ENCODE measurements at places on chromosomes 2 and 18.

- DNase-seq: no peak
Measured at GRCh38 chr18:73981796-73982195, 165.8 kb downstream of the FBXO15 start.

DNA sequence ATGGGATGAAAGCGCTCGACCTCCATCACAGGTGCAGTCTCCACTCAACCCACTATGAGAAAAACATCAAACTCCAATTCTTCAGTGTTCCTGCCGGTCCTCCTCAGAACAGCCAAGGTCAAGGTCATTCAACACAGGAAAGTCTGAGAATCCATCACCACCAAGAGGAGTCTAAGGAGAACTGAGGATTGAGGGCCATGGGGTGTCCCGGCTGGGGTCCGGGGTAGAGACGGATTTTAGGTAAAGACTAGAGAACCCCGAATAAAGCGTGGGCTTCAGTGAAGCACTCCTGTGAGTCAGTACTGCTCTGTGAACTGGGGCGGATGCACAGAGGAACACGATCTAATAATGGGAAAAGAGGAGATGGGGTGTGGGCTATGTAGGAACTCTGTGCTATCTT lies 41.8 kb downstream of the PTGR3 start:
- DNase-seq: no peak

GRCh38 chr2:100161945-100162620 lies 19.7 kb upstream of the AFF3 start:
- DNase-seq: no peak

DNA sequence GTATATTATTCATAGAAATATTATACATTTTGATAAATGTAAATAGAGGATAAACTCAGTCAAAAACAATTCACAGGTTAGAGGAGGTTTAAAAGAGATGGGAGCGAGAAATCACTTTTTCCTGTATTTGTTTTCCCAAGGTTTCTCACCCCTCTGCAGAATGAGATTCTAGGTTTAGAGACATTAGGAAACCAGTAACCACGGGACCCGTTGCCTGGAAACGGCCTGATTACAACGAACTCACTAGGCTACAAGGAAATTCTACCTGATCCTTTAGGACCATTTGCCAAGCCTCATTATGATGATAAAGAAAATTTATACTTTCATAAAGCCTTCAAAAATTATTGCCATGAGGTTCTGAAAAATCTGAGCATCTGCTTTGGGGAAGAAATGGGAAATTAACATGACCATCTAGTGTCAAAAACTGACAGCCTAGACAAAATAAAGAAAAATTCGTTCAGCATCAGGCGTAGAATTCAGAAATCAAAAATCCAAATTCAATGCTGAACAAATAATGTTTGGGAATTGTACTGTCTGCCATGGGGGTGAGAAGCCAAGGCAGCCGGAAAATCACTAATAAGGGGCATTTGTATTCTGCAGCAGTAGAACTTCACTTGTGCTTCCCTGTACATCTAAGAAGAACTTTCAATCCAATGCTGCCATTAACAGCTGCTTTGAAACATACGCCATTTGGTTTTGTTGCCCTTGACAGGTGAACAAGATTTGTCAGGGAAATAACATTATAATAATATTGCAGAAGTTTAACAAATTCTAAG lies 262.3 kb downstream of the NRXN1 start:
- DNase-seq: no peak

DNA sequence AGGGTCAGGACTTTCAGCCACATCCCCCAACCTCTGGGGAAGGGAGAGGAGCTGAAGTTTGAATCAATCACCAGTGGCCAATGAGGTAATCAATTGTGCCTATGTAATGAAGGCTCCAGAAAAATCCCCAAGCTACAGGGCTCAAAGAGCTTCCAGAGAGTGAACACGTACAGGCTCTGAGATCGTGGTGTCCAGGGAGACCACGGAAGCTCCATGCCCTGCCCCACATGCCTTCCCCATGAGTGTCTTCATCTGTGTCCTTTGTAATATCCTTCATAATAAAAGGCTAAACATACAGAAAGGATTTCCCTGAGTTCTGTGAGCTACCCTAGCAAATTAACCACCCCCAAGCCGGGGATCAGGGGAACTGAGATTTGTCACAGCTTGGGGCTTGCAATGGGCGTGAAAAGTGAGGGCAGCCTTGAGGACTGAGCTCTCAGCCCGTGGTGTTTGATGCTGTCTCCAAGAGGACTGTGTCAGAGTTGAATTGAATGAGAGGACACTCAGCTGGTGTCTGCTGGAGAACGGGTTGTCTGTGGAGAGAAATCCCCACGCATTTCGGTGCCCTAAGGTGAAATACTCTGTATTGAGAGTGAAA lies 25.5 kb upstream of the TUBB6 start:
- no peak for DNase-seq

DNA sequence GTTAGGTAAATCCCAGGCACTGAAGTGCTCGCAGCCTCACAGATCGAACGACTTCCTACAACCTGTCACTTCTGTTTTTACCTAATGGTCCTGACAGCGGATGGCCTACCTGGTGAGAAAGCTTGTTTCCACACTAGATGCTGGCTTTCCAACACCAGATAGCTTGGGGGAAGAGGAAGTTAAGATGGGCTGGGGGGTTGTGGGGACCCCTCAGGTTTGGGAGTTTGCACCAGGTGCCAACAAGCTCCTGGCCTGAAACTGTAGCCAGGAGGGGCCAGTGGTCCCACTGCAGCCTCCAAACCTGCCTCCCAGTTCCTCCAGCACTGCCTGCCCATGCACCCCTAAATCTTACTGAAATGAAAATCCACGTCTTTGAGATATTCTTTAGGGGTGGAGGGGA lies 3.9 kb downstream of the TMEM185B start:
- DNase-seq: no peak

- no peak for DNase-seq
Measured at GRCh38 chr2:16671760-16672159, 6.1 kb upstream of the CYRIA start.

DNA sequence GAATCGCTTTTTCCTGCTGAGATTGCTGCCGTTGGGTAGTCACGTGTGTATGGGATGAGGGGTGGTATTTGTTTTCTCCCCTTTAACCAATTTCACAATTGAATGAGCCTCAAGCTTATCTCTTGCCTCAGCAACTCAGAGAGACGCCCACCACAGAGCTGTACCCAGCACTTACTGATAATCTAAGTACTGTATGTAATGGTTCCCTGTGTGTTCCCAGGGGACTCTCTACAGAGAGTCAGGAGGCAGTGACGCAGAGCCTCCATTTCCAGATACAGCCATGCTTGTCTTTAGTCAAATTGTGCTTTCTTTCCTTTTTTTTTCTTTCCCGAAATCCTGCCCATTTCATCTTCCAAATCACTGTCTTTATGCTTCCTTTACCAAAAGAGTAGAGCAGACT lies 1102.1 kb upstream of the KLHL29 start:
- no peak for DNase-seq

DNA sequence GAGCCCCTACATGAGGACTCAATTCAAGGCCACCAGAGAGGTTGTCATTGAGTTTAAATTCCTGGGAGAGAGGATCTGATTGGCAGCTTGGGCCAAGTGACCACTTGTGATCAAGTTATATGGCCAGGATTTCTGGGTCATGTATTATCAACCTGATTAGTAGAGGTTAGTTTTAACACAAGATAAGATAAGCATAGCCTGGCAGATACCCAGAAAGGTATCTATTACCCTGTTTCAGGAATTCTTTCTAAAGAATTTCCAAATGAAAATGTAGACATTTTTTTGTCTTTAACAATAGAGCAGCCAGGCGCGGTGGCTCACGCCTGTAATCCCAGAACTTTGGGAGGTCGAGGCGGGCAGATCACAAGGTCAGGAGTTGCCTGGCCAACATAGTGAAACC lies 50.5 kb downstream of the BABAM2 start:
- DNase-seq: no peak

DNA sequence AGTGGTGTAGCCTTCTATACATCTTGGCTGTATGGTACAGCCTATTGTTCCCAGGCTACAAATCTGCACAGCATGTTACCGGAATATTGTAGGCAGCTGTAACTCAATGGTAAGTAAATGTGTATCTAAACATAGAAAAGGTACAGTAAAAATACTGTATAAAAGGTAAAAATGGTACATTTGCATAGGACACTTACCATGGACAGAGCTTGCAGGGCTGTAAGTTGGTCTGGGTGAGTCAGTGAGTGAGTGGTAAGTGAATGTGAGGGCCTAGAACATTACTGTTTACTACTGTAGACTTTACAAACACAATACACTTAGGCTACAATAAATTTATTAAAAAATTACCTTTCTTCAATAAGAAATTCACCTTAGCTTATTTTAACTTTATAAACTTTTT lies 3.7 kb upstream of the MRPS9 start:
- no peak for DNase-seq

DNA sequence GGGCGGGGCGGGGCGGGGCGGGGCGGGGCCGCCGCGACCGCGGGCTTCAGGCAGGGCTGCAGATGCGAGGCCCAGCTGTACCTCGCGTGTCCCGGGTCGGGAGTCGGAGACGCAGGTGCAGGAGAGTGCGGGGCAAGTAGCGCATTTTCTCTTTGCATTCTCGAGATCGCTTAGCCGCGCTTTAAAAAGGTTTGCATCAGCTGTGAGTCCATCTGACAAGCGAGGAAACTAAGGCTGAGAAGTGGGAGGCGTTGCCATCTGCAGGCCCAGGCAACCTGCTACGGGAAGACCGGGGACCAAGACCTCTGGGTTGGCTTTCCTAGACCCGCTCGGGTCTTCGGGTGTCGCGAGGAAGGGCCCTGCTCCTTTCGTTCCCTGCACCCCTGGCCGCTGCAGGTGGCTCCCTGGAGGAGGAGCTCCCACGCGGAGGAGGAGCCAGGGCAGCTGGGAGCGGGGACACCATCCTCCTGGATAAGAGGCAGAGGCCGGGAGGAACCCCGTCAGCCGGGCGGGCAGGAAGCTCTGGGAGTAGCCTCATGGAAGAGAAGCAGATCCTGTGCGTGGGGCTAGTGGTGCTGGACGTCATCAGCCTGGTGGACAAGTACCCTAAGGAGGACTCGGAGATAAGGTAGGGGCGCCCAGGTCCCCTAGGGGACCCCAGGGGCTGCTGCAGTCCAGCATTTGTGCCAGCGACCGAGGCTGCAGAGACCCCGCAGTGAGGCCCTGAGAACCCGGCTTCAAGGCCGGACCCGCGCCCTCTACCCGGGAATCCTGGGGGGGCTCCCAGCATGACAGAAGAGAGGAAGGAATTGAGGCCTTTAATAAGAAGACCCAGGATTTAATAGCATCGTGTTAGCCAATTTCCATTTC lies at the start of gene KHK:
Gene KHK (plus strand): TSS at position 49 of the 870 bp plus-strand sequence. CDS start 488 bp downstream, at position 537.
- peak; percentile 79 for DNase-seq

DNA sequence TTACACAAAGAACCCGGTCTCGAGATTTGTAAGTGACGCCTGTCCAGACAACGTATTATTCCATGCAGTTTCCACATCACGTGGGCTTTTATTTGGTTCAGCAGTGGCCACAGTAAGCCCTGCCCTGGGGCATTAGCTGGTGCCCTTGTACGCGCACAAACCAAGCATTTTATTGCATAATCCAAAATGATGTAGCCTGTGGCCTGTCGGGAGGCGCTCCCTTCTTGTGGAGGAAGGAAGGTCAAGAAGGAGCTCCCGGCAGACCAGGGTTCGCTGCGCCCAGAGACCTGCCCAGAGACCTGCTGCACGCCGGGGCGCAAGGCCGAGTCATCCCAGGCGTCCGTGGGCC lies 179.6 kb upstream of the ALKAL2 start:
- no peak for DNase-seq

DNA sequence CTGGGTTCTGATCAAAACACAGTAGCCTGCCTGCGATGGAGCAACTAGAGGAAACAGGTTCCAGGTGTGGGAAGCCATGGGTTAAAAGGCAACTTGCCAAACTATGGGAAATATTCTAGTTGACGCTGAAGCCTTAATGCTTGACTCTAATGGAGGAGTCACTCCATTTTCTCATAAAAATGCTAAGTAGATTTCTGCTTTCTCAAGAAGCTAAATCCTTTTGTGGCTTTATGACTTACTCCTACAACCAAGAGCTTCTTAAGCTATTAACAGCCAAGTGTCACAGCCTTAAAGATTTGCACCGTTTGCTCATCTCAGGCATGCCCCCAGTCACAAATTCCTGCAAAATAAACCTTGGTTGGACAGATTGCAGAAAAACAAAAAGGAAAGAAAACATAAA lies 25.2 kb downstream of the ANKRD44 start:
- no peak for DNase-seq

DNA sequence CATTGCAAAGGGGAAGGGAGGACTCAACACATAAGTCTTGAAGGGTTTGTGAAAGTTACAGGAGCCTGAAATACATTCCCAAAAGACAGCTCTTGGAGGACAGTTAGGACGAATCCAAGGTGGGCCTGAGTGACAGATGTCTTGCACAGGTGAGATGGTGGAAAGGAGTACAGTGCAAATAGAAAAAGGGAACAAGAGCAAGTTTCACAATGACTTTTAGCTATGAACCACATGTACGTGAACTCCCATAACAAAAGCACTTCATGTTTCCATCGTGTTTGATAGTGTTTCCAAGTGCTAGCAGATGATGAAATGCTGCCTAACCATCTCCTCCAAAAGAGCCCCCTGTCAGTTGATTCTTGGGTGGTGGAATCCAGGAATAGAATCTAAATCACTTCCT lies 1.8 kb downstream of the IL18RAP start:
- no peak for DNase-seq

DNA sequence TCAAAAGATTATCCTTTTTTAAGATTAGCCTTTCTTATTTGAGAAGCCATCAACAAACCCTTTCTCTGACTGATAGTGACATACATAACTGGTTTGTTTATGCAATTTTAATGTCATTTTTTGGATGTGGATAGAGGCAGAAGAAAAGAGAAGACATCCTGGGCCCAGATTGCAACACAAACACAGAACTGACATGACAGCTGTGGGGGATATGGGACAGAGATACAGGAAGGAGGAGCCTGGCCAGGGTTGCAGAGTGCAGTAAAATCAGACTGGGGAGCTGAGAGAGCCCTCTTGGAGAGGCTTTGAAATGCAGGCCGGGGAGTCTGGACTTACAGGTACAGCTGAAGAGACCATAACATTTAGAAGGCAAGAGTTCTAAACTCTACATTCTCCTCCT lies 65.1 kb downstream of the SIGLEC15 start:
- no peak for DNase-seq

DNA sequence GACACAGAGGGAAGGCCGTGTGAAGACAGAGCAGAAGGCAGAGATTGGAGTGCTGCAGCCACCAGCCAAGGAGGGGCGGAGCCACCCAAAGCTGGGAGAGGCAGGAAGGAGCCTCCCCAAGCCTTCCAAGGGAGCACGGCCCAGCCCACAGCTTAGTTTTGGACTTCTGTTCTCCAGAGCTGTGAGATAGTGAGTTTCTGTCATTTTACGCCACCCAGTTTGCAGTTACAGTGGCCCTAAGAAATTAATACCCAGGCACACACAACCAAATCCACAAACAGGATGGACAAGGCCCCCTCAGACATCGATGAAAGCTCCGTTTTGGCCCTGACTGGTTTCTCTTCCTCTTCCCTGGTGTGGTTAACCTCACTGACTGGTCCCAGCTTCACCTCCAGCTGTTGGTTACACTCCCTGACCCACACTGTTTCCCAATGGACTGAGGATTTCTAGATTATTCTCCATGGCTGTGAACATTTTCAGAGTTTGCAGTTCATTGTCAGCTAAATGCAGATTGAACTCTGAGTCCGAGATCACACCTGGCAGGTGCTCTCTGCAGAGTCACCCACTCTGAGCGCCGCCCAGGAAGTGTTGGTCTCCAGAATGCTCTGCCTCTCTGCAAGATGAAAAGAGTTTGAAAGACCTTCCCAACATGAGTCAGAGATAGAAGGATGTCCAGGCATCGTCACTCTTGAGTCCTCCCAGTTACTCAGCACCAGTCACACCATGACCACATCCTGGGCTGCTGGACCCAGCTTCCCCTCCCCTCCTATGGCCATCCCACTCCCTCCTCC lies 100.2 kb downstream of the TWIST2 start:
- no peak for DNase-seq

Measured in ecto neural progenitor cell (in vitro differentiated cells).